ENCODE measurements at places on chromosomes 2 and 18. TPM values are rescaled to one million over a fixed set of nuclear protein-coding genes. Genes with fewer than 3 reads are reported as not detected.

GRCh38 chr2:146228020-146228393 is 1616.8 kb upstream of the ACVR2A start:
- DNase-seq, result no peak

- DNase-seq, result no peak
Measured at GRCh38 chr2:219969508-219969907, 342.1 kb downstream of the SLC4A3 start.

DNA sequence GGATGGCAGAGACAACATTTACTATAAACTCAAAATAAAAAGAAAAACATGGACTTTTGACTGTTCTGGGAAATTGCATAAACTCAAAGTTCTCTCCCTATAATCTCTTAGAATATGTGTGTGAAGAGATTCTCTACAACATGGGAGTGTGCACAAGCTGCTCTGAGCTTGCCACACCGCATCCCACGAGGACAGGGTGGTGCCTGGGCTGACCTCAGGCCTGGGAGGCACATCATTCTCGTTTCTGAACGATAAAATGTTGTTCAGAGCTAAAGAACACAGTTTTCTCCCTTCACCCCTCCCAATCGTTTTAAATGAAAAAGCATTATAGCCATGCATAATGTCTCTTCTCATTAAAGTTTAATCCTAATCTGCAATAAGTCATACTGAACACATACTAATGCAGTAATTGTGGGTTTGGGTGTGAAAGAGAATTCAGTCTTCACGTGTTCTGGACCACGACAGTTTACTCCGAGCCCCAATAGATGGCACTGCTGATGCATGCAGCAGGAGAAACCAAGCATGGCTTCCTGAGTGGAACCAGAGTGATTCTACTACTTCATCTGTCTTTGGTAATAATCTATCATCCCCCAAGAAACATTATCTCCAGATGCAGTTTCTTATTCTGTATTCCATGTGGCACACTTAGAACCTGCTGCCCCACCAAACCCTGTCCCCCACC is 46.9 kb upstream of the LAMA1 start:
- peak; percentile 34 for DNase-seq

DNA sequence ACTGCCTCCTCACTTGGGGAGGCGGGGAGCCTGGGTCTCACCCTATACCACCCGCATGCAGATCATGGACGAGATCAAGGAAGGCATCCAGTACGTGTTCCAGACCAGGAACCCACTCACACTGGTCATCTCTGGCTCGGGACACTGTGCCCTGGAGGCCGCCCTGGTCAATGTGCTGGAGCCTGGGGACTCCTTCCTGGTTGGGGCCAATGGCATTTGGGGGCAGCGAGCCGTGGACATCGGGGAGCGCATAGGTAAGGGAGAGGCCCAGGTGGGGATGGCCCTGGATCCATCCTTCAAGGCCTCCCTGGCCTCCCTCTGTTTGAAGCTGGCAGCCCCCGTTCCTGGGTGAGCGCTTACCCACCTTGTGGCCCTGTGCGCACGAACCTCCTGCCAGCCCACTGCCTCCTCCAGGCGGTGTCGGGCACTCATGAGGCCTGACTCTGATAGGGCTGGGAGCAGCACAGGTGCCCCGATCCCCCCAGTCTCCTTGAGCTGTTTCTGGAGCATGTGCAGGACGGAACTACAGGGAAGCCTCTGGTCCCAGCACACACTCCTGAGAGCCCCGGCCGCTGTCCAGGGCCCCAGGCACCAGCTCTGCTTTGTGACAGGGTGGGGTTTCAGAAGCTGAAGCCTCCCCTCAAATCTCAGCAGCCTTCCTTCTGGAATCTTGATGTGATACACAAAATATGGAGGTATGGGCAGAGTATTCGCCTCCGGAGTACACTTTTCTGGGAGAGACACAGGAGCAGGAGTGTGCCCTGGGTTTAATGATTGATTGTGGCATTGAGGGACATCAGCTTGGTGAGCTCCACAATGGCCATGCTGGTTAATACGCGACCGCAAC is 708 bp downstream of the AGXT start:
- no peak for DNase-seq

GRCh38 chr2:236158969-236159777 is 9.0 kb downstream of the GBX2 start:
- DNase-seq, result peak; percentile 91

DNA sequence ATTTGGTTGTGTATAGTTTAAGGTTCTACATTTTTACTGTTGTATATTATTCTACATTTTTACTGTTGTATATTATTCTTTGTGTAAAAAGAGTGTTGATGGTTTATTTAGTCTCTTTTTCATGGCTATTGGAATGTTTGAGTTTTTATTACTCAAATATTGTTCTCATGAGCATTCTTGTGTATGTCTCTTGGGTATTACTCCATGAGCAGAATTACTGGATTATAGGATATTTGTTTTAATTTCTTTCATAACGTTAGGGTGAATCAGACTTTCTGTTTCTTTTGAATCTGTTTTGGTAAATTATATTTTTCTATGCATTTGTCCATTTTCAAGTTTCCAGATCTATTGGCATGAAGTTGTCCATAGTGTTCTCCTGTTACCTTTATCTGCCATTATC is 111.6 kb downstream of the DYNAP start:
- DNase-seq, result no peak

GRCh38 chr2:197972061-197972460 is 167.7 kb downstream of the PLCL1 start:
- DNase-seq, result no peak

- no peak for DNase-seq
Measured at GRCh38 chr2:190759749-190760213, 110.9 kb downstream of the NAB1 start.

- DNase-seq, result no peak
Measured at GRCh38 chr2:98663511-98664090, 55.2 kb downstream of the UNC50 start.

The UGT1A6 gene
- not detected for total RNA-seq

The ZNF24 gene
- 53.6 TPM for total RNA-seq

The GRB14 gene
- 3.4 TPM for total RNA-seq

The RAD51AP2 gene
- total RNA-seq, result 1.2 TPM

The GALM gene
- 7.1 TPM for total RNA-seq
